Endothelial cell of umbilical vein (primary cell): ENCODE measurements at places on chromosomes 13 and 19.

GRCh38 chr19:19911150-19911549 is 10.4 kb downstream of the ZNF93 start:
- no peak for DNase-seq

DNA sequence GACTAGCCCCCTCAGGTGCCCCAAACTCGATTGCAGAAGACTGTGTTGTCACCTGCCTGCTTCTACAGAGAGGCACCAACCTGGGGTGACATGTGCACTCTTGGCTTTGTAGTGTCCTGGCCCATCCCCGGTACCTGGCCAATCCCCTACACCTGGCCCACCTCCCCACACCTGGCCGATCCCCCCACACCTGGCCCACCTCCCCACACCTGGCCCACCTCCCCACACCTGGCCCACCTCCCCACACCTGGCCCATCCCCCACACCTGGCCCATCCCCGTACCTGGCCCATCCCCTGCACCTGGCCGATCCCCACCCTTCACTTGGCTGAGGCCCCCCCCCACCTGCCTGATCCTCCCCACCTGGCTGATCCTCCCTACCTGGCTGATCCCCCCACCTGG is 25.4 kb downstream of the ATP11A start:
- no peak for DNase-seq

GRCh38 chr13:69287050-69287698 is 820.5 kb upstream of the ATXN8OS start:
- no peak for DNase-seq

- DNase-seq, result no peak
Measured at GRCh38 chr13:66765559-66765958, 464.6 kb downstream of the PCDH9 start.

DNA sequence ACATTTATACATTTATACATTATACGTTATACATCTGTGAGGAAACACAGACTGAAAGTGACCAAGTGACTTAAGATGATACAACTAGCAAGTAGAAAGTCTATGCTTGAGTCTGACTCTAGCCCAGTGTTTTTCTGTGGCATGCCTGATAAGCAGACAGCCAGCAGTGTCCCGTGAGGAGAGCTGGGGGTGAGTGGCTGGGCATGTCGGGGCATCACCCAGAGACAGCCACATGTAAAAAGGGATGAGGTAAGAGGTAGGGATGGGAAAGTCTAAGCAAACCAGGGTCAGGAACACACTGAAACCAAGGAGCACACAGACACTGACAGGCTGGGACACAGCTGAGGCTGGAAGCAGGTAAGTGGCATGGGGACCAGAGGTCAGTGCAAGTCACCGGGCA is 333.2 kb downstream of the FOXO1 start:
- DNase-seq, result no peak

DNA sequence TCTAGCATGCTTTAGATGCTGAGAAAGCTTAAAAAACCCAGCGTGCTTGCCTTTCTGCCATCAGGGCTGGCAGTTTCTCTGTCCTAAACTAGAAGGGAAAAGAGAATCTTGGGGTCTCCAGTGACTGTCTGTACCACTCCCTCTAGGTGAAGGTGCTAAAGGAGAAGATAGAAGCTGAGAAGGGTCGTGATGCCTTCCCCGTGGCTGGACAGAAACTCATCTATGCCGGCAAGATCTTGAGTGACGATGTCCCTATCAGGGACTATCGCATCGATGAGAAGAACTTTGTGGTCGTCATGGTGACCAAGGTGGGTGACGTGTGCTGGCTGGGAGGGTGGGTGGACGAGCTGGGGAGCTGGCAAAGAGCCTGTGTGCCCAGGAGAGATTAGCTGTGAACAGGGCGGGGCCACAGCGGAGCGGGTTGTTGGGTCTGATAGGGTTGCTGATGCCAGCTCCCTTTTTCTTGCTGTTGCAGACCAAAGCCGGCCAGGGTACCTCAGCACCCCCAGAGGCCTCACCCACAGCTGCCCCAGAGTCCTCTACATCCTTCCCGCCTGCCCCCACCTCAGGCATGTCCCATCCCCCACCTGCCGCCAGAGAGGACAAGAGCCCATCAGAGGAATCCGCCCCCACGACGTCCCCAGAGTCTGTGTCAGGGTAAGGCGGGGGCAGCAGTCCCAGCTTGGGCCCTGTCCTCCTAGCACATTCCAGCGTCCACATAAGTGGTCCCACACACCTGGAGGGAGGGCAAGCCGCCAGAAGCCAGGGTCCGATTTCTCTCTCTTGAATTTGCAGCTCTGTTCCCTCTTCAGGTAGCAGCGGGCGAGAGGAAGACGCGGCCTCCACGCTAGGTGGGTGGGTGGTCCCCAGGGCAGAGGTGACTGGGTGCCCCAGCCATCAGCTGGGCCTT is 2.3 kb downstream of the RAD23A start:
- DNase-seq, result no peak

DNA sequence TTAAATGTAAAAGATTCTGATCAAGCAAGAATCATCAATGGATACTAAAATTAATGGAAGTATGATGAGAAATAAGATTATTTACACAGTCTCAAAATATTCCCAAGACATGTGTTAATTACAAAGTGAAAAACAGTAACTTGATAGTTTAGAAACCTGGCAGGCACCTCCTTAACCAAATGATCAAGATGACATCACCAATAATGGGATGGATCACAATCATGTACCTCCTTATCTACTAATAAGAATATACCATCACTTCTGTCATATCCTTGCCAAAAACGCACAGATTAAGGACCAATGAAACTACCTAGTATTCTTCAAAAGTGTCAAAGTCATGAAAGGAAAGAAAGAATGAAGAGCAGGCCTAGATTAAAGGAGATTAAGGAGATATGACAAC is 30.0 kb downstream of the TSC22D1 start:
- no peak for DNase-seq

DNA sequence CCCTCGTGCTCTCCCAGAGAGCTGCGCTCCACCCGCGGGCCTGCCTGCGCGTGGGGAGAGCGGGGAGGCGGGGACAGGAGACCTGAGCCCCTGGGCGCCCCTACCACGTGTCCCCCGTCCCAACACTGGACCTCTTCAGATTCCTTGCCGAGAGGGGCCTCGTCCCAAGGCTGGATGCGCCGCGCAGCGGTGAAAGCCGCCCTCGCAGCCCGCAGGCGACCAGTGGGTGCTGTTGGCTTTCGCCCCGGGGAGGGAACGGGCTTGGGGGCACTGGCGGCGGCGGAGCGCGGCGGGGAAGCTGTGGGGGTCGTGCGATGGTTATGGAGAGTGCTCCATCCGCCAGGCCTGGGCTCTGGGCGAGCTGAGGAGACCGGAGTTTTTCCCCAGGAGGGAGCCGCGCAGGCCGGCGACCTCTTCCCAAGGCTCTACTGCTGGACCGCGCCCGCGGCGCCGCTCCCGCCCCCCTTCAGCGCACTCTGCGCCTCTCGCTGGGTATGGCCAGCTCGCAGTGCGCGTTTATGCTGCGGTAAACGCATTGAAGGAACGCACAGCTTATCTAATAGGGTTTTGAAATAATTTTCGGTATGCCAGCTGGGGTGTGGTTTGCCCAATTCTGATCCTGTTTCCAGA is 17.2 kb upstream of the RNF17 start:
- DNase-seq, result no peak
